Tibial artery (tissue), 4 donors: ENCODE measurements at places on chromosomes 13 and 19.

DNA sequence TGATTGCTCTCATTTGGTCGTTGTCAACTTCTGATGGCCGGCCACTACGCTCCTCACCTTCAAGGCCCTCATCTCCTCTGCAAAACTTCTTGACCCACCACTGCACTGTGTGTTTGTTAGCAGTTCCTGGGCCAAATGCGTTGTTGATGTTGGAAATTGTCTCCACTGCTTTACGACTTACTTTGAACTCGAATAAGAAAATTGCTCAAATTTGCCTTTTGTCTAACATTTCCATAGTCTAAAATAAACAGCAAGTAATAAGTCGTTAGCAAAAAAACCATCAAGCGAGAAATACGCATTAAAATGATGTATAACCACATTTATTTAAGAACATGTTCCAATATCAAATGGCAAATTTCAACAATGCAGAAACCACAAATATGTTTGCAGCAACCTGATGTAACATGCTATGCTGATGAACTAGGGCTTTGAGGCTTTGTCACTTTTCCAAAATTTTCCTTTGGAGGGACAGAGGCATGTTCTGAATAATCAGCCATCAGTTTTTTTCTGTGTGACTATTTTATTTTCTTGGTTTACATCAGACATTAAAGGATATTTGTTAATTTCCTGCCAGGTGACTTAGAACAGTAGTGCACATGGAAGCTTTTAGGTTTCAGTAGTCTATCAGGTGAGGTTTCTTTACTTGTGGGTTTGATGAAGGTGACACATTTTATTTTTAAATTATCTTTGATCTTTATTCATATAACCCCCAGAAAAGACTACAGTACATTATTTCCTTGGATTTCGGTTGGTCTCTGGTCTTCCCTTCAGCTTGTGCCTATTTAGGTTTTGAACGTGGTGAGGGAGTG lies 74.7 kb upstream of the TEX29 start:
- no peak overlapping the region for H3K27ac ChIP-seq
- H3K4me1 ChIP-seq, result peaks cover 20% of the 10 kb centered on the region
- DNase-seq, result no peak
- H3K36me3 ChIP-seq, result peaks cover 29% of the 10 kb centered on the region
- H3K4me3 ChIP-seq, result no peak overlapping the region
- no peaks in the 10 kb centered on the region for H3K27me3 ChIP-seq

- no peak overlapping the region for H3K27ac ChIP-seq
- no peaks in the 10 kb centered on the region for H3K36me3 ChIP-seq
- DNase-seq, result no peak
- no peaks in the 10 kb centered on the region for H3K27me3 ChIP-seq
Observed at GRCh38 chr13:59746291-59746962, 417.3 kb downstream of the DIAPH3 start.

DNA sequence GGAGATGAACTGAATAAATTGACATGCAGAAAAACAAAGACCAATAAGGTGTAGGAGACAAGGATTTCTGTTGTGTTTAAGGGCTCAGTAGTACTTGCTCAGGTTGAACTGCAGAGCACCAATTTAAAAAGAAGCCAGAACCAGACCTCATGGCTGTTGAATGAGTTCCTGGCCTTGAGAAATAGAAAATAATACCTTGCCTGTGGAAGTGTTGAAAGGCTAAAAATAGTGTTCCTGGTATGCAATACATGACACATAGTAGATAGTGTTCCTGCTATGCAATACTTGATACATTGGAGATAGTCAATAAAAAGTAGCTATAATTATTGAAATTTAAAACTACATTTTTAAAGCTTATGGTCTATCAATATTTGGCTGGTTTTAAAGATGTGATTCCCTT lies 595.8 kb downstream of the PCDH9 start:
- H3K27me3 ChIP-seq, result no peaks in the 10 kb centered on the region
- no peak overlapping the region for H3K27ac ChIP-seq
- DNase-seq, result no peak

DNA sequence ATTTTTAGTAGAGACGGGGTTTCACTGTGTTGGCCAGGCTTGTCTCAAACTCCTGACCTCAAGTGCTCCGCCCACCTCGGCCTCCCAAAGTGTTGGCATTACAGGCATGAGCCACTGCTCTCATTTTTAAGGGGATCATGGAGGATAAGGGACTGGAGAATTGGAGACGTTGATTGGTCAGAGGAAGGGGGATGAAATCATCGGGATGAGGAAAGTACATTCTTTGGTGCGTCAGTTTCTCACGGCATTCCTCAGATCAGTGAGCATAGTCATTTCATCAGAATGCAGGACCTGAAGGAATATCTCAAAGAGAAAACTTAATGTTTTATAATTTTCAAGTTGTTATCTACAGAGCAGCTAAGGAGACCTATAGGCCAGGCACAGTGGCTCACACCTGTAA lies 14.0 kb downstream of the ZNF114 start:
- H3K4me3 ChIP-seq, result no peak overlapping the region
- H3K36me3 ChIP-seq, result no peaks in the 10 kb centered on the region
- H3K27ac ChIP-seq, result no peak overlapping the region

- no peaks in the 10 kb centered on the region for H3K27me3 ChIP-seq
- H3K4me3 ChIP-seq, result no peak overlapping the region
- H3K4me1 ChIP-seq, result no peaks in the 10 kb centered on the region
- no peak for DNase-seq
- no peaks in the 10 kb centered on the region for H3K36me3 ChIP-seq
Observed at GRCh38 chr13:99733346-99733745, 232.1 kb downstream of the TM9SF2 start.

GRCh38 chr13:48126944-48127830 lies 32.3 kb upstream of the MED4 start:
- H3K36me3 ChIP-seq, result no peaks in the 10 kb centered on the region
- H3K4me1 ChIP-seq, result no peaks in the 10 kb centered on the region
- peak overlapping the region; percentile 83 for H3K27ac ChIP-seq
- H3K27me3 ChIP-seq, result no peaks in the 10 kb centered on the region

- H3K27ac ChIP-seq, result no peak overlapping the region
- DNase-seq, result no peak
- H3K27me3 ChIP-seq, result no peaks in the 10 kb centered on the region
Observed at GRCh38 chr13:83153848-83154247, 728.4 kb downstream of the SLITRK1 start.

- peak; percentile 30 for DNase-seq
- no peaks in the 10 kb centered on the region for H3K4me1 ChIP-seq
- H3K36me3 ChIP-seq, result no peaks in the 10 kb centered on the region
- H3K4me3 ChIP-seq, result no peak overlapping the region
Observed at GRCh38 chr13:112693831-112694497, 4.1 kb downstream of the ATP11A start.

DNA sequence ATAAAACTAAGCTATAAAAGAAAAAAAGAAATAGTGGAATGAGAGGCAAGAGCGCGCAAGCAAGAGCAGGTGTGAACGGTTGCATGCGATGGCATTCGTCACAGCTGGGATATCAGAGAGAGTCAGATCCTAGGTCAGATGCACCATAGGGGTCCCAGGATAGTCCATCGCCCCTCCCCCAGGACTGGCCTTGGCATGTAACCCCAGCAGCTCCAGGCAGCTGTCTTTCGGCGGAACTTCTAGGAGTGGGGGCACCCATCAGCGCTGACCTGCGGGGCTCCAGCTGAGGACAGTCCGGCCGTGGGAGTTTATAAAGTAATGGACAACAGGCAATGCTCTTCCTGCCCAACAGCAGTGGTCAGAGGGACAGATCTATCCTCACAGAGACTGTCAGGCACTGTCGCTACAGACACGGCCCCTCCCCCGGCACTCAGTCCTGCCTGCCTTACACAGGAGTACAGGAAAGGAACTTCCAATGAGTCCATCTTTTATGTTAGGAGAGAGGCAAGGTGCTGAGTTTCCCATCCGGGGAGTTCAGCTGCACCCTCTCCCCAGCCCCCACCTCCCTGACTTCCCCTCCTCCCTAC lies 1.4 kb downstream of the SIAH3 start:
- H3K27ac ChIP-seq, result no peak overlapping the region
- no peaks in the 10 kb centered on the region for H3K27me3 ChIP-seq
- no peak for DNase-seq
- H3K36me3 ChIP-seq, result no peaks in the 10 kb centered on the region

DNA sequence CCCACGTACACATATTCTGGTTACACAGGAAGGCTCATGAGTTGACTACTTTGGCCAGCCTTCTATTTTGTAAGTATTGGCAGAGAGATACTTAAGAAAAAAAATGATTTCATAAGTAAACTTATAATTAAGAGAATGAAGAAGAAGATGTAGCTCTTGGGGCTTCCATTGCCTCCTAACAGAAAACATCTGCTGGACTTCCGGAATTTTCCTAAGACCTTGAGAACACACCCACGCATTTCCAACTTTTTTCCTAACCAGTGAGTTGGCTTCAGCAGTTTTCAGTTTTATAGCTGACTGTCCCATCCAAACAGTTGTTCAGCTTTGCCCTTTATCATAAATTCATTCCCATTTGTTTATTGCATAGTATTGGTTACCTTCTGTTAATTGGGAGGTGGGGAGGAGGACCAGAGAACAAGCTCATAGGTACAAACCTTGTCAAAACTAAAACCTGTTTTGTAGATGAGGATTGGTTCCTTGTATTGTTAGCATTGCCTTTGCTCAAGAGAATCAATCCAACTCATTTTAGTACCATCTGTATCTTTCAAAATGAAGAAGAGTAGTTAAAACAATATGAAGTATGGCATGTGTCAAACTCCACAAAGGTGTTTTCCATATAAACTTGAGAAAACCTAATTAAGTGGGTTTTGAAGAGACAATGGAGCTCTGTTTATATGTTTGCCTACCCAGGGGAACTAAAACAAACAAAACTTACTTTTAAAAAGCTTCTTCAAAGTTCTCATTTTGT lies 93.9 kb downstream of the COL4A2 start:
- peak overlapping the region; percentile 87 for H3K27ac ChIP-seq
- no peaks in the 10 kb centered on the region for H3K27me3 ChIP-seq
- H3K36me3 ChIP-seq, result peaks cover 3% of the 10 kb centered on the region
- DNase-seq, result no peak
- no peaks in the 10 kb centered on the region for H3K4me1 ChIP-seq

- no peak overlapping the region for H3K4me3 ChIP-seq
- no peak overlapping the region for H3K27ac ChIP-seq
- no peaks in the 10 kb centered on the region for H3K27me3 ChIP-seq
- no peaks in the 10 kb centered on the region for H3K36me3 ChIP-seq
- H3K4me1 ChIP-seq, result no peaks in the 10 kb centered on the region
Observed at GRCh38 chr19:23439623-23440022, 44.4 kb upstream of the ZNF91 start.

- H3K27me3 ChIP-seq, result no peaks in the 10 kb centered on the region
- peaks cover 68% of the 10 kb centered on the region for H3K36me3 ChIP-seq
- no peak for DNase-seq
- H3K4me1 ChIP-seq, result no peaks in the 10 kb centered on the region
- no peak overlapping the region for H3K27ac ChIP-seq
Observed at GRCh38 chr19:48830088-48830487, 6.2 kb downstream of the HSD17B14 start.

DNA sequence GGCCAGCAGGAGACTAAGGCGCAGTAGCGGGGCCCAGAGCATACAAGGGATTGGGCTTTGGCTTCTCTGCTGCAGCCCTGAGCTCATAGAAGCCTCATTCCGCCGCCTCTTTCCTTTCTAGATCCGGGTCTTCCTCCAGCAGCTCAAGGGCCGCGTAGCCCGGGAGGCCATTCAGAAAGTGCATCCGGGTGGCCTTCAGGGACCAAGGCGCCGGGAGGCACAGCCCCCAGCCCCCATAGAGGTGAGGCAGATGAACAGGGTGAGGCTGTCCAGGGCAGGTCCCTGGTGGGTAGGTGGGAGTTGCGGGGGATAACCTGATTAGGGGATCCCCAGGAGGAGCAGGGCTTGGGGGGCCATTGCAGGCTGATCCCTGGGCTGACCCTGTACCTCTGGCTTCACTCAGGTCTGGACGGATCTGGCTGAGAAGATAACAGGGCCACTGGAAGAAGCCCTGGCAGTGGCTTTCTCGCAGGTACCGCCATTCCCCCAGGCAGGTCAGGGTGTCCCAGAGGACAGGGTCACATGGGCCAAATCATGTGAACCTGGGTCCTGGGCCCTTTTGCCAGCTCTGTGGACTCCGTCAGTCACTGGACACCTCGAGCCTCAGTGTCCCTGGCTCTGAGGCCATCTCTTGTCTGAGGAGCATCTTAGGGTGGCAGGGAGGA lies 1.3 kb downstream of the SNAPC2 start:
- no peaks in the 10 kb centered on the region for H3K27me3 ChIP-seq
- H3K4me1 ChIP-seq, result peaks cover 86% of the 10 kb centered on the region
- peak overlapping the region; percentile 72 for H3K4me3 ChIP-seq
- DNase-seq, result no peak
- peak overlapping the region; percentile 88 for H3K27ac ChIP-seq

- peaks cover 8% of the 10 kb centered on the region for H3K27me3 ChIP-seq
- H3K36me3 ChIP-seq, result no peaks in the 10 kb centered on the region
- H3K4me3 ChIP-seq, result no peak overlapping the region
- H3K4me1 ChIP-seq, result no peaks in the 10 kb centered on the region
- DNase-seq, result no peak
Observed at GRCh38 chr13:21619633-21620220, 15.8 kb upstream of the MICU2 start.

- no peaks in the 10 kb centered on the region for H3K36me3 ChIP-seq
- H3K27me3 ChIP-seq, result peaks cover 14% of the 10 kb centered on the region
- peak overlapping the region; percentile 6 for H3K27ac ChIP-seq
- DNase-seq, result no peak
Observed at GRCh38 chr19:4639531-4640246, 373 bp downstream of the TNFAIP8L1 start.

DNA sequence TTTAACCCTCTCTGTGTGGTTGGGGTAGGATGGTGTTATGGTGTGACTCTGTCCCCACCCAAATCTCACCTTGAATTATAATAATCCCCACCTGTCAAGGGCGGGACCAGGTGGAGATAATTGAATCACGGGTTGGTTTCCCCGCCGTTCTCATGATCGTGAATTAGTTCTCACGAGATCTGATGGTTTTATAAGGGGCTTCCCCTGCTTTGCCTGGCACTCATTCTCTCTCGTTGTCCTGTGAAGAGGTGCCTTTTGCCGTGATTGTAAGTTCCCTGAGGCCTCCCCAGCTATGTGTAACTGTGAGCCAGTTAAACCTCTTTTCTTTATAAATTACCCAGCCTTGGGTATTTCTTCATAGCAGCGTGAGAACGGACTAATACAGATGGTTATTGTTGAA lies 68.8 kb downstream of the ARHGEF7 start:
- H3K36me3 ChIP-seq, result no peaks in the 10 kb centered on the region
- H3K4me3 ChIP-seq, result no peak overlapping the region
- peak overlapping the region; percentile 91 for H3K27ac ChIP-seq

DNA sequence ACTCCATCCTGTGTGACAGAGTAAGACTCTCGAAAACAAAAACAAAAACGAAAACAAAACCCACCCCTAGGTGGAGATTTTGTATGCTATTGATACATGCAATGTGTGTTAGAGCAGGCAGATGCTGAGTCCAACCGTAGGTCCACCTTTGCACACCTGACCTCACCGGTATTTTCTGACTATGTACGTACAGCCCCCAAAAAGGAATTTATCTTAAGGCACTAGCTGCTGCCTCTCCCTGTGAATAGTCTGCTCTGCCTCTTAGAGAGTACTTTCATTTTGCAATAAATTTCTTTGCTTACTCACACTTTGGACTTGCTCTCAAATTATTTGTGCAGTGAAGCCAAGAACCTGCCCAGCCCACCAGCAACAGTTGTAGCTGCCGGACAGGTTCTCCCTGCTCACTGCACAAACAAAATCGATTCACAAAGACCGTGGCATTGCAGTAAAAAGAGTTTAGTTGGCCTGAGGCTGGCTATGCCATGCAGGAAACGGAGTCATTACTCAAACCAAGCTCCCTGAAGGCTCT lies 8.2 kb upstream of the ZNF77 start:
- no peak overlapping the region for H3K4me3 ChIP-seq
- peaks cover 12% of the 10 kb centered on the region for H3K4me1 ChIP-seq
- DNase-seq, result no peak
- no peak overlapping the region for H3K27ac ChIP-seq
- no peaks in the 10 kb centered on the region for H3K27me3 ChIP-seq
- no peaks in the 10 kb centered on the region for H3K36me3 ChIP-seq
